ENCODE measurements at places on chromosomes 16 and 17.
A peak's percentile ranks its signal among the peaks of the same experiment; 100 is the strongest.

GRCh38 chr17:6797718-6798351, 21.8 kb downstream of the FBXO39 start:
- DNase-seq, result no peak

- no peak for DNase-seq
Measured at GRCh38 chr17:34757611-34758010, 178.2 kb downstream of the TMEM132E start.

DNA sequence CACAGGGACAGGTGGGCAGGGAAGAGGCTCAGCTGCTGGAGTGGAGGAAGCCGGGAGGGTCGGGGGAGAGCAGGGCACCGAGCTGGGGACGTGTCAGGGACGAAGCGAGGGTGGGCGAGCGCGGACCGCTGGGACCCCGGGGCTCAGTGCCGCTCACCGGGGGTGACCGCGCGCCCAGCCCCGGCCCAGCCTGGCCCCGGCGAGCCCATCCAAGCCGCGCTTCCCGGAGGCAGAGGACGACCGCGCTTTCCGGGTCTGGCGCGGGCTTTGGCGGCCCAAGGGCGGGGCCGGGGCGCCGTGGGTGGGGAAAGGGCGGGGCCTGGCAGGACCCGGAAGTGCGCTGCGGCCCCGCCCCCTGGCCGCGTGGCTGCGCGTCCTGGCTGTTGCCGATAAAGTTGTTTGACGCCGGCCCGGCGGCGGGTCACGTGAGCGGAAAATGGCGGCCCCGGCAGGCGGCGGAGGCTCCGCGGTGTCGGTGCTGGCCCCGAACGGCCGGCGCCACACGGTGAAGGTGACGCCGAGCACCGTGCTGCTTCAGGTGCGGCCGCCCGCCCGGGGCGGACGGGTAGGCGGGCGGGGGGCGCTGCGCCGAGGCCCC, at the start of gene ASPSCR1:
Gene ASPSCR1 (plus strand): TSS at position 419 of the 598 bp plus-strand sequence. CDS start 18 bp downstream, at position 437.
- peak; percentile 81 for DNase-seq

- DNase-seq, result no peak
Measured at GRCh38 chr16:23213831-23214230, 31.3 kb downstream of the SCNN1G start.

DNA sequence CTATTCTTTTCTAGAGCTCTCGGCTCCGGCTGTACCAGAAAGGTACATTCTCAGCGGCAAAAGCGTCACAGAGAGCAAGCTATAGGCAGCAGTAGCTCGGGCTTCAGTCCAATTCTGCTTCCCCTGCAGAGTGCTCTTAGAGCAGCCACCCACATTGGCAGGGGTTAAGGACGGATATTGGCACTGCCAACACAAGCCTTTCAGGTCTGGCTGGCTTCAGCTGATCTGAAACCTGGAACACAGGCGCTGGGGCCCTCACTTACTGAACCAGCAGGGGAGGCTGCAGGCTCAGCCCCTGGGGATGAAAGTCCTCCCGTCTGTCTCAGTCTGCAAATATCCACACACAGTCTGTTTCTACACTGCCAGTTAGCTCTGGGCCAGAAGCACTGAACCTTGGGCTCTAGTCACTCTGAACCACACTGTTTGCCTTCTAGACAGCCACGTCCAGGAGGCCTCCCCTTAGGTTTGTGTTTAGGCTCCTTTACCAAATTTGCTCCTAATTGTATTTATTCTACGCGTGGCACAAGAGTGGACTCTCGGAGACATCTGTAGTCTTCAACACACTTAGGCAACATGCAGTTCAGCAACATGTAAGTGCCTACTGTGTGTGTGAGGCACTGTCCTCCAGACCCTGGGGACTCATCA, 40.1 kb downstream of the HIC1 start:
- DNase-seq, result no peak

DNA sequence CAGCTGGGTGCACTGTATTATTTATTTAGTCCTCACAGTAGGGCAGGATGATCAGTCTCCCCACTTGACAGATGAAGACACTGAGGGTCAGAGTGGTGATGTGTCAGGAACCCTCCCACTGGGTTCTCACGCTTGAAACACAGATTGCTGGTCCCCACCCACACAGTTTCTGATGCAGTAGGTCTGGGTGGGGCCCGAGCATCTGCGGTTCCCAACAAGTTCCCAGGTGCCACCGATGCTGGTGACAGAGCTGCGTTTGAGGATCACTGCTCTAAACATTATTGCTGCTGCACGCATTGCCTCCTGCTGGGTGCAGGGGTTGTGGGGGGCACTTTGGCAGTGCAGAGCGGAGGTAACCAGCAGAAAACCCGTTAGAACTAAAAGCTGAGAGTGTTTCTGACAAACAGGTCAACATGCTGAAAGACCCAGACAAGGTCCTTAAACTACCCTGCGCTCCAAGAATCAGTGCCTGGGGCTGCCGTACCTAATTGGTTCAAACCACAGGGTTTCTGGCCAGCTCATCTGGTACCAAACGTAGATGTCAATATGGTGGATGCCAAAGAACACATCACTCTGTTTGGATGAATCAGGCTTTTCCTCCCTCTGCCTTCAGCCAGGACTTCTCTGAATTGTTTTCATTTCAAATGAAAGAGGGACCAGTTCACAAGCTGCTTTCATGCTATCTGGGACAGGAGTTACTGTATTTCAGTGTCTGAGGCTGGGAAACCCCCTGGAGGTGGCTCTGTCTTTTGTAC, 76.0 kb downstream of the ABCC1 start:
- DNase-seq, result peak; percentile 20

GRCh38 chr16:87278191-87279093, 38.8 kb downstream of the C16orf95 start:
- no peak for DNase-seq

- no peak for DNase-seq
Measured at GRCh38 chr17:31048780-31049179, 46.0 kb upstream of the NF1 start.

DNA sequence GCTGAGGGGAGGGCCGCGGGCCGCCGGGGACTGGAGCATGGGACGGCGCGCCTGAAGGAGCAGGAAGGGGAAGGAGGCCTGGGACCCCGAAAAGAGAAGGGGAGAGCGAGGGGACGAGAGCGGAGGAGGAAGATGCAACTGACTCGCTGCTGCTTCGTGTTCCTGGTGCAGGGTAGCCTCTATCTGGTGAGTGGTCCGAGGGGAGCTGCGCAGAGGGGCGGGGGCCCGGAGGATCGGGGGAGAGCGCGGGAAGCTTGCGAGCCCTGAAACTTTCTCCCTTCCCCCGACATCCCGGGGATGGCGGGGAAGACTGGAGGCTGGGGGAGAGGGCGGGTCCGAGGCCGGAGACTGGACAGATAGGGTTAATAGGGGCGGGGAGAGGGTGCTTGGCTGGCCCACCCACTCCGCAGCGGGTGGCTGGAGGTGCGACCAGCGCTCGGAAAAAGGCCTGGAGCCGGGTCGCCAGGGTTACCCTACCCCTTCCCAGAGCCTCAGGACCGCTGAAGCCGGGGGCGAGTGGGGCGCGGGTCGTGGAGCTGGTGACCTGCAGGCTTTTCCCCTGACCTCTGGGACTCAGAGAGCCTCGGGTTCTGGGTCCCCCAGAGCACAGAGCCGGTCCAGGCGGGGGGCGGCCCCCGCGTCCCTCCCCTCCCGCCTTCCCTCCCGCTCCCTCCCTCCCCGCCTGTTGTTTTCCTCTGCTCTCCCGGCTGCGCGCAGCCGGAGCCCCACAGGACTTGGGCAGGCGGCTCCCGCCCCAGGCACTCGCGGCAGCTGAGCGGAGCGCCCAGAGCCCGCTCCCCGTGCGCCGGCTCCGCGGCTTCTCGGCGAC, 631 bp downstream of the NXPH3 start:
- DNase-seq, result no peak

DNA sequence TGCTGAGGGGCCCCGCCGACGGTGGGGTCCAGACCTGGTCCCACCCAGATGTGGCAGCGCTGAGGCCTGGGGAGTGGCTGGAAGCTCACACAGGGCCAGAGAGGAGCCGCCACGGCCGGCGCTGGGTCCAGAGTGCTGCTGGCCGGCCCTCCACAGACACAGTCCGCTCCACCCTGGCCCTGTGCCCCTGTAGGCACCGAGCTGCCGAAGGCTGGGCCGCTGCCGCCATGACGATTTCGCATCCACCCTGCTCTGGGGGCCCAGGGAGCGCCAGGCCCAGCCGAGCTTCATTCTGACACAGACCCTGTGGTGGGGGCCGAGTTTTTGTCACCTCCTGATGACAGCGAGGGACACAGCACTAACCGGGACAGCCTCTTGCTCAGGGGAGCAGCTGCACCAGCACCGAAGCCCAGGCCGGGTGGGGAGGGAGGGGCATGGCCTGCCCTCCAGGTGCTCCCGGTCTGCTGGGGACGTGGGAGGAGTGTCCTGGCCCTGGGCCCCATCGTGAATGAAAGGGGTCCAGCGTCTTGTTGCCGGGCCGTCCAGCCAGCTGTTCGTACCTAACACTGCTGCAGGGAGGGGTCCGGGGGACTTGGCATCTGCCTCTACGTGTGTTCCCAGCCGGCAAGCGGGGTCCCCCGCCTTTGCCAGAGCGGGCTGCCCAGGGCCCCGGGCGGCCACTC, 27.1 kb upstream of the SSTR5 start:
- DNase-seq, result no peak

- DNase-seq, result no peak
Measured at GRCh38 chr16:13108126-13108525, 206.7 kb downstream of the SHISA9 start.
